ENCODE measurements at places on chromosomes 6 and 20.

- no peaks in the 10 kb centered on the region for H3K27me3 ChIP-seq
- no peak overlapping the region for H3K27ac ChIP-seq
- no peaks in the 10 kb centered on the region for H3K4me1 ChIP-seq
- no peak overlapping the region for H3K4me3 ChIP-seq
- peaks cover 36% of the 10 kb centered on the region for H3K36me3 ChIP-seq
Observed at GRCh38 chr20:39019805-39020325, 57.7 kb downstream of the DHX35 start.

DNA sequence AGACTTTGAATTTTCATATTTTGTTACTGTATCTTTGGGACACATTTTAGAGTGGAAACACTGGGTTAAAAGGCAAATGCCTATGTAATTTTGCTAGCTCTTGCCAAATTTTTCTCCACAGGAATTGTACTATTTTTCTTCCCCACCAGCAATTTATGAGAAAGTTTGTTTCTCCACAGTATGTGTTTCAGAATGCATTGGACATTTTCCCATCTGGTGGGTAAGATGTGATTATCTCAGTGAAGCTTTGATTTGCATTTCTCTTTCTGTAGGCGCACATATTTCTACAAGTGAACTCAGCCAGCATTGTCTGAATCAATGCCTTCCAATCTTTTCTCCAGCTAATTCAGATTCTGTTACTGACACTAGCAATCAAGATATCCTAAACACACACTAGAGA, 157.8 kb downstream of the RCAN2 start:
- no peaks in the 10 kb centered on the region for H3K27me3 ChIP-seq
- H3K4me3 ChIP-seq: no peak overlapping the region
- H3K27ac ChIP-seq: no peak overlapping the region
- H3K36me3 ChIP-seq: no peaks in the 10 kb centered on the region
- no peaks in the 10 kb centered on the region for H3K4me1 ChIP-seq

GRCh38 chr20:37839432-37839827, 63.5 kb upstream of the VSTM2L start:
- DNase-seq: no peak
- H3K4me3 ChIP-seq: no peak overlapping the region
- H3K36me3 ChIP-seq: peaks cover 12% of the 10 kb centered on the region
- H3K27me3 ChIP-seq: no peaks in the 10 kb centered on the region
- no peaks in the 10 kb centered on the region for H3K4me1 ChIP-seq

DNA sequence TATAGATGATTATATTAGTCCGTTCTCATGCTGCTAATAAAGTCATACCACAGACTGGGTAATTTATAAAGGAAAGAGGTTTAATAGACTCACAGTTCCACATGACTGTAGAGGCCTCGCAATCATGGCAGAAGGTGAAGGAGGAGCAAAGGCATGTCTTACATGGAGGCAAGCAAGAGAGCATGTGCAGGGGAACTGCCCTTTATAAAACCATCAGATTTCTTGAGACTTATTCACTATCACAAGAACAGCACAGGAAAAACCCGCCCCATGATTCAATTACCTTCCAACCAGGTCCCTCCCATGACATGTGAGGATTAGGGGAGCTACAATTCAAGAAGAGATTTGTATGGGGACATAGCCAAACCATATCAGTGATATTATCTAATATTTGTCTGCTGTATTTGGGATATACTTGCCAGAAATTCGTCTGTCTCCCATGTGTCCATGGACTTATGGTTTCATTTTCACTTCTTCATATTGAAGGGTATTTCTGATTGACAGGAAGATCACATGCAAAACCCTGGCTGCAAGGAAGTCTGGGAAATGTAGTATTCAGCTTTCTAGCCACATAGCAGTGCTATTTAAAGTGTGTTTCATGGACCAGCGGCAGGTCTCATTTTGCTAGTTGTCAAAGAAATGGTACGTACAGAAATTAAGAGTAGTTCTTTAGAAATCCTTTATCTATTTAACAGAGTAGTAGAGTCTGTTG, 50.5 kb upstream of the PAK5 start:
- no peak overlapping the region for H3K4me3 ChIP-seq
- no peak for DNase-seq
- H3K27ac ChIP-seq: no peak overlapping the region
- H3K4me1 ChIP-seq: no peaks in the 10 kb centered on the region
- H3K27me3 ChIP-seq: no peaks in the 10 kb centered on the region

DNA sequence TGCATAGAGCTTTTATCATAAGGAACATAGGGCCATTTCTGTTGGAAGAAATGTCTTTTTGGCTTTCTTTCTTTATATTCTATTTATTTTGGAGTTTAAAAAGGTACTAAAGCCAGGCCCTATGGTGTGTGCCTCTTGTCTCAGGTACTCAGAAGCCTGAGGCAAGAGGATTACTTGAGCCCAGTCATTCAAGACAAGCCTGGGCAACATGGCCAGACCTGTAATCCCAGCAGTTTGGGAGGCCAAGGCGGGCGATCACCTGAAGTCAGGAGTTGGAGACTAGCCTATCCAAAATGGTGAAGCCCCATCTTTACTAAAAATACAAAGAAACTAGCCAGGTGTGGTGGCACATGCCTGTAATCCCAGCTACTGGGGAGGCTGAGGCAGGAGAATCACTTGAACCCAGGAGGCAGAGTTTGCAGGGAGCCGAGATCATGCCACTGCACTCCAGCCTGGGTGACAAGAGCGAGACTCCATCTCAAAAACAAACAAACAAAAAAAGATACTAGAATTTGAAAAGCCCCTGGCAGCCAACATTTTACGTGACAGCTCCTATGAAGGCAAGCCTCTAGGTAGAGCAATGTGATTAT, 80.0 kb downstream of the CBFA2T2 start:
- DNase-seq: no peak
- H3K27ac ChIP-seq: no peak overlapping the region
- H3K4me3 ChIP-seq: no peak overlapping the region
- peaks cover 8% of the 10 kb centered on the region for H3K4me1 ChIP-seq
- H3K36me3 ChIP-seq: no peaks in the 10 kb centered on the region
